HS-5 (cell line): ENCODE measurements at places on chromosomes 2 and 18.

DNA sequence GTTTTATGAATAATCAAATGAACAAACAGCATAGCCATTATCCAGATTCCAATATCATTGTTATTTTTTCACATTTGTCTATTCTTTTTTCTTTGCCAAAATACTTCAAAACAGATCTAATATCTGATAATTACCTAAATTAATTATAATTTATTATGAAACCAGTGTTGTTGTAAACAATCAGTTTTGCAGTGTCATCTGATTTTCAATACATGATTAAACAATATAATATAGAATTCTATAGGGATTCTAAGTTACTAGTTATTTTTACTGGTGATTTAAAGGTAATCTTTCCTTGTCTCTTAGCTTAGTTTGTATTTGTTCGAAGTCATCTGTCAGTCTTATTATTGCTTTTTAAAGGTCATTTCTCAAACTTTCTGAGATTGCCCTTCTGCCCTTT is 101.0 kb downstream of the BIRC6 start:
- DNase-seq = no peak

DNA sequence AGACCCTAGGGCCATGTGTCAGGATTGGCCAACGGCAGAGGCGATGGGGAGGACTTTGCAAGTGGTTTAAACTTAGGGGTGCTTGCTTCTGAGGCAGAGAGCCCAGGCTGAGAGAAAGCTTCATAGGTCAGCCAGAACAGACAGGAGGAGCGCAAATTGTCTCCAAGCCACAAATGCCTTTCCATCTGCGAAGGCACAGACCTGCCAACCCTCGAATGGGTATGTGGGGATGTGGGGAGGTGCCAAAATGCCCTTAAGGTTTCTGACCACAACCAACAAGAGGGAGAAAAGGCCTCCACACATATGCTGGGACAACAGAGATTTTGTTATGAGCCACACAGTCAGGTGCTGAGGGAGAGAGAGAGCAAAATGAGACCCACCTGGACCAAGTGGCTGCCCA is 283.6 kb downstream of the CYP26B1 start:
- DNase-seq = no peak

DNA sequence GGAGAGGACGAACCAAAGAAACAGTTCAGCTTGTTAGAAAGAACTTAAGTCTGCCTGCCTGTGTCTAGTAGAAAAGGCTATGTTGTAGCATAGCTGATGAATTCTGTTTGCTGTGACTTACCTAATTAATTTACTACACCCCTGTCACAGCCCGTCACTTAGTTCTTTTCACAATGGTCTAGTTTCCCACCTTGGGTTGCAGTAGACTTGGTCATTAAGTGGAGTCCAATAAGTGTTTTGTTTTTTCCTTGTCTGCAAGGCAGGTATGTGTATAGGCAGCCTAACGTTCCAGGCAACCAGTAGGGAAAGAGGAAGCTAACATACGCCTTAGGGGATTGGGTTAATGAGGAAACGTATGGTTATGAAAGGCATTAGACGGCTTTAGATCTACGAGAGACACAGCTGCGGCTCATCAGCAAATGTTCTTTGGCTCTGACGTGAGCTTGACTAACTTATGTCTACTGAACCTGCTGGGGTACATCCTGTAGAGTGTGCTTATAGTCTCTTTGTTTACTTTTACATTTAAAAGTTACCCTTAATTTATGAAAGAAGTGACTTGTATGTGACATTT is 180.1 kb downstream of the PRPF40A start:
- DNase-seq = no peak

DNA sequence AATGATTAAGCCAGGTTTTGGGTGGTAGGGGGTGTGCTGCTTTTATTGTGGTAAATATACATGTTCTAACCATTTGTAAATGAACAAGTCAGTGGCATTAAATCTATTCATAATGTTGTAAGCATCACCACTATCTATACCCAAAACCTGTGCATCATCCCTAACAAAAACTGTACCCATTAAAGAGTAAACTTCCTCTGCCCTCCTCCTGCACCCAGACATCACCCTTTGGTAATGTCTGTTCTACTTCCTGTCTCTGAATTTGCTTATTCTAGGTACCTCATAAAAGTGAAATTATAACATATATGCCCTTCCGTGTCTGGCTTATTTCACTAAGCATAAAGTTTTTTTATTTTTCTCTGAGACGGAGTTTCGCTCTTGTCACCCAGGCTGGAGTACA is 14.1 kb downstream of the RIF1 start:
- DNase-seq = no peak

DNA sequence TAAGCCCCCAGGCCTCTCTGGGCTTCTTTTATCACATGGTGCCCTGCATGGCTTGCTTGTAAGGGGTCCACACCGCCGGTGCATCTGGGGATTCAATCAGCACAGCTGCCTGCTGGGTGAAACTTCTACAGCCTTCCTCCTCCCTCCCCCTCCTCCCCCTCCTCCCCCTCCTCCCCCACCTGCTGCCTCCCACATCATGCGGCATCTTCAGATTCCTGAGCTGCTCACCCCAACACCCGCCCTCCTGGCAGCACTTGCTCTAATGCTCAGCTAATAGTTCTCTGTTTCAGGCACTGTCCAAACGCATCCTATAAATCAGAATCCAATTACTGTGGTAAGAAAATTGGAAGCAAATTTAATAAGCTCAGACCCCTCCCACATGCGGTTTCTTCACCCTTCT is 150.7 kb downstream of the GALNT14 start:
- no peak for DNase-seq

GRCh38 chr18:10798727-10799550 is 273.1 kb downstream of the NAPG start:
- no peak for DNase-seq

- no peak for DNase-seq
These were observed 43.5 kb downstream of the PSTPIP2 start for GRCh38 chr18:46028536-46028891.

DNA sequence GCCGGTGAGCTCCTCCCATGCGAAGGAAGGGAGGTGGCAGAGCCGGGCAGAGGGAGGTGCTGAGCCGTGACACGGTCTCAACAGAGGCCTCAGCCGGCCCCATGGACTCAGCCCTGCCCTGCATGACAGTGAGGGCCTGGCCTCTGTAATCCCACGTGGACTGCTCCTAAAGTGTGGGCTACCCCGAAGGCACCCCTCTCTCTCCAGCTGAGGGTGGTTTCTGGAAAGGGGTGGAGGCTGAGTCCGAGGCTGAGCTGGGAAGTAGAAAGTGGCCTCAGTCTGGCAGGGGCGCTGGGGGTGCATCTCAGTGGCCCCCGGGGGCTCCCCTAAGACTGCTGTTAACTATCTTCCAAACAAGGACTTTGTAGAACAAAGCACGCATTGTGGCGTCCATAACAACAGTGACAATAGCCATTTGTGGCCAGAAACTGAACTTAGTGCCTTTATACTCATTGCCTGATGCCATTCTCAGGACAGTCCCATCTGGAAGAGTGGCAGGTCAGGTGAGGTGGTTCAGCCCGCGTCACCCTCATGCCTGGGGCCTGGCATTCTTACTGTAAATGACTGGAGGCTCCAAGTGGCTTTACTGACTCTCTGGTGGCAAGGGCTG is 192.4 kb downstream of the TWIST2 start:
- DNase-seq = no peak

DNA sequence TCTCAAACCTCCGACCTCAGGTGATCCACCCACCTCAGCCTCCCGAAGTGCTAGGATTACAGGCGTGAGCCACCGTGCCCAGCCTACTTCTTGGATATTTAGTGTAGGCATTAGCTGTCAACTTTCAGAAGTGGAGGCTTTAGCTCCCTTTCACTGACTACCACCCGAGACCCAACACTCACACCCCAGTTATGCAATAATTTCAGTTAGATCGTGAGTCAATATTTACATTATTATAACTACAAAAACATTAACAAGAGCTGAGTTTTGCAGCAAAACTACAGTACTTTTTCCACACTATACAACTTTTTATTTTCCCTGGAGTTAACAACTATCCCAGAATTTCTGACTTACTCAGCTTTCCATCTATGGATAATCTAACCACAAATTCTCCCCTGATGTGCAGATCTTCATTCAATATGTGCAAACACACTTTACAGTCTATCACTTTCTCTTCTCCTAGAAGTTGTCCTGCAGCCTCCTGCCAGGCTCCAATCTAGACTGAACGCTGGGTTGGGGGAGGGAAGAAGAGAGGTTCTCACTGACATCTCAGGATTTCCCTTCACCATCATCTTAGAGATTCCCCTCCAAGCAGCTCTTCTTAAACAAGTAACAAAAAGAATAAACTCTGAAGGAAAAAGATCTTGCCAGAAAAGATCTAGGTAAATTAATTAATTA is 10.1 kb downstream of the TBC1D8 start:
- DNase-seq = no peak

DNA sequence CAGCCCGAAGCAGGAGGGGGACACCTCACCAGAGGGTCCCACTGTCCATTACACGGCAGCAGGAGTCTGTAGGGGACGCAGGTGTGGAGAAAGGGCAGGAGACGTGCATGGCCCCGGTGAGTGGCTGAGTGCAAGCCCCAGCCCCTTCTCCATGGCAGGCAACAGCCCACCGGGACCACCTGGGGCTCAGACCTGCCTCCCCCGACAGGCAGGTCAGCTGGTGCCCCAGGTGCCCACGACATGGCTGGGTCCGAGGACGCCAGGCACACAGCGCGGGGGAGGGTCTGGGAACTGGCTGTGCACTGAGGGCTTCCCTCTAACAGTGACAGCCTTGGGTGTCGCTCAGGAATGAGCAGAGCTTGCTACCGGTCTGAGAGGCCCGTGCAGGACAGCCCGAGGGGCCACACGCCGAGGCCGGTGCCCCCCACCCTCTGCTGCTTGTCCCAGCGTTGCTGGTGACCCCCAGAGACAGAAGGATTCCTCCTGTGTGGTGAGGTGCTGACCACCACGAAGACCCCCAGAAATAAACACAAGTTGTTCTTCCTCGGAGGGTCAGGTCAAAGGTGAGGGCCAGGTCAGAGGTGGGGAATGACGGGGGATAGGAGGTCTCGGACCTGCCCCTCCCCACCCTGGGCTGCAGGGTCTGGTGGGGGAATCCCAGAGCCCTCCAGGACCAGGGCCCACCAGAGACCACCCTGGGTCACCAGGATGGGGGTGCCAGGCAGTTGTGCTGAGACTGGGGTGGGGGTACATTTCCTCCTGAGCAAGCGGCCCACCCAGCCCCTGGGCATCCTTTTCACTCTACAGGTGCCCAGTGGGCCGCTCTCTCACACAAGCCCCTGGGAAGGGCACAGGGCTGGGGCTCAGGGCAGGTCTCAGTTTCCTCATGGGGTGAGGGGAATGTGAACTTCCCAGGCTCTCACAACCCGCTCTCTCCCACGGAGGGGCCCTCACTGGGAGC is 50.6 kb downstream of the SLC66A2 start:
- DNase-seq = no peak

- DNase-seq = no peak
These were observed 60.9 kb downstream of the HDAC4 start for GRCh38 chr2:239339726-239340601.

- no peak for DNase-seq
These were observed 42.1 kb downstream of the BOD1L2 start for GRCh38 chr18:57188851-57189557.

DNA sequence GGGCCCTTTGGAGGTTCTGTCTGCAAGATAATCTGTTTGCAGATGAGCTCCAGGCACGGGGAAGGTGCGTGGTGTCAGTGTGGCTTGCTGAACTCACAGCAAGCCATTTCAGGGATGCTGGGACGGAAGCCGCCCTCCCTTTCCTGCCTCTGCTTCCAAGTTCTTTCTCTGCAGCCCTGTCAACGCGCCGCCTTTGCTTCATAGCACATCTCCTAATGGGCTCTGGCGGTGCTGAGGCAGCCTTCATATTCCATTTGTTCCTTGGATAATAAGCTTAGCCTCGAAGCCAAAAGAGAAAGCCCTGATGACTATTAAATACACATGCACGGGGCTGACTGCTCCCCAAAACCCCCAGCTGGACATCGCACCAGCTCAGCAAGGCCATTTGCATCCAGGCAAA is 81.7 kb upstream of the TAF1B start:
- no peak for DNase-seq

DNA sequence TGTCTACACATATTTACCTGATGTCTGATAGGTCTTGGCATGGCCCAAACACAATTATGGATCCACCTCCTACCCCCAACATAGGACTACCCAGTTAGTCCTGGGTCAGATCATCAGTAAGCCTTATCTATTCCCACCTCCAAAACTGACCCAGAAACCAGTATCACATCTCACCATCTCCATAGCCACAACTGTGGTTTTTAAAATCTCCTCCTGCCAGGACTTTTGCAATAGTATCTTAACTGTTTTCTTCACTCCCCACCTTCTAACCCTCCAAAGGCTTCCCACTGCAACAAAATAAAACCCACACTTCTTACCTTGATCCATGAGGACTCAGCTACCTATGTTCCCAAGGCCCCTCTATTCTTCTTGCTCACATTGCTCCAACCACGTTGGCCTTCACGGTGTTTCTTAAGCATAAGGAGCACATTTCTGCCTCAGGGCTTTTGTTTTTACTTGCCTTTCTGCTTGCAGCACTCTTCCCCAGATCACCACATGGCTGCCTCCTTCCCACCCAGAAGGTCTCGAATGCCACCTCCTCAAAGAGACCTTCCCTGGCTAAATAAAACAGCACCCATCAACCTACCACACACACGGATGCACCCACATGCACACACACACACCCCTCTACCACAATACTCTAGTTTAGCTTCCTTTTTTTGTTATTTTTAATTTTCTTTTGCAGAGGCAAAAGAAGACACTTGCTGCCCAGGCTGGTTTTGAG is 125.9 kb upstream of the SLC1A4 start:
- no peak for DNase-seq
